Occipital lobe (tissue), 3 donors: ENCODE measurements at places on chromosomes 5 and 9.

GRCh38 chr5:78730300-78731094 lies 81.9 kb upstream of the LHFPL2 start:
- DNase-seq: no peak

GRCh38 chr5:33725806-33726205 lies 166.0 kb downstream of the ADAMTS12 start:
- DNase-seq: no peak

DNA sequence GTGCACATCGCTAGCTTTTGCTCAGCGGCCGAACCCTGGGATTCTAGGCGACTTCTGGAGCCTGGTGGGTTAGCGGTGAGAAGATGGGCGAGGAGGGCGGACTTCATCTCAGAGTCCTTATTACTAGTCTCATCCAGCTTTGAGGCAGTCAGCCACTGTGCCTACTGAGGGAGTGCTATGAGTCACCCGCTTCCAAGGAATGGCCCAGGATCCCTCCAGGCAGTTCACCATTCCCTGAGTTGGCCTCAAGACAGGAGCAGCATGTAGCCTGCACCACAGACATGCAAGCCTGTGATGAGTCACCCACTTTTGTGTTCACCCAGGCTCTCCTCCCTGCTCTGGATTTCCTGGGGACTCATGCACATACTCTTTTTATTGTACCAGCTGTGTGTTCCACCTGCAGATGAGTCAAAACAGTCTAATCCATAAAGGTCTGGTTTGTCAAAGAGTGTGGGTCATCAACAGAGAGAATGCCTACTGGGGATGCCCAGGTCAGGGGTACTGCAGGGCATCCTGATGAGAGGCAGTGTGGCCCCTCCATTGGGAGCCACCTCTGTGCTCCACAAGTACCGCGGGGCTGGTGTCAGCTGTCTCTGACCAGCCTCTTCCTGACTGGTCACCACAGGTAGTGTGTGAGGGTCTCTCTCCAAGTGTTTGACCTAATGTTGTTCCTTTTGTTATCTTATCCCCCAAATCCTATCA lies 20.2 kb downstream of the SLC22A5 start:
- DNase-seq: peak; percentile 25

- DNase-seq: no peak
Observed at GRCh38 chr9:134656334-134657006, 14.9 kb downstream of the COL5A1 start.

DNA sequence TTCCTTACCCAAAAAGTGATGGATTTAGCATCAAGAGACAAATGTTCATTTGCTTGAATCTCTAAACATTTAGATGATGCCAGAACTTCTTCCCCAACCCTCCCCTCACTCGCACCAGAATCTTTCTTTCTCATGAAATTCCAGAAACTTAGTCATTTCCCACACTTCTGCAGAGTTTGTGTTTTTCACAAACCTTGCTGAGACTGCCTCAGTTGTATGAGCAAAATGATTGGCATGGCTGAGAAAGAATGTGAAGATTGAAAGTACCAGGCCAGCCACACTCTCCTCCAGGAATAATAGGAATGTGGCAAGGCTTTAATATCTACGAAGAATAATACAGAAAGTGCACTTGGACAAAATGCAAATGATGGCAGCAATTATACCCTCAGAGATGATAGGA lies 428.3 kb upstream of the CDH6 start:
- no peak for DNase-seq

DNA sequence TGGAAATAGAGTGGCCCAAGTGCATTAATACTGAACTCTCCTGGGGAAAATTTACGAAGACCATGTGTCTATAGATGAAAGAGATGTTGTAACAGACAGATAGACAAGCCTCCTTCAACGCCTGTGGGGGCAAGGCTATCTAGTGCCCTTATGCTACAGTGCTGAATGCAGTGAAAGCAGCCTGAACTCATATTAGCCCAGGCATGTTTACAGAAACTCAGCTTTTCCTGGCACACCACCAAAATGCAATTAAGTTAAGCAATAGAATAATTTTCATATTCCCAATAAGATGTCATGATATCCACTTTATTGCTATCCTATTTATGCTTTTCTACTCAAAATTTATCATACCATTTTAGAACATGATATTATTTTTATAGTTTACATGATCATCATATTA lies 277.0 kb downstream of the DIRAS2 start:
- no peak for DNase-seq

GRCh38 chr5:10556289-10556807 lies 7.5 kb upstream of the ANKRD33B start:
- DNase-seq: no peak

DNA sequence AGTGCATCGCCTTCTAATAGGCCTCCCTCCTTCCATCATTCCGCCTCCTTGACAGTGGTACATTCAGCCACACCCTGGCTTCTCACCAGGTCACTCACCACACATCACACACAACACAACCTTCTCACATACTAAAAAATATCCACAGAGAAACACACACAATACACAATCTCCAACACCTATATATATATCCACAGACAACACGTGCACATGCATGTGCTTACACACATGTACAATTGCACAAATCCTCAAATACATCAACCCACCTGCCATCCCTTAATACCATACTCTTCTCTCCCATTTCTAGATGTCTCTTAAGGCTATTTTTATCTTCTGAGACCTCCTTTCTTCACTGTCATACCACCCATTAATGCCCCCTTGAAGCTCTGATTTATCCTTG lies 57.6 kb downstream of the PPP2R2B start:
- DNase-seq: no peak

GRCh38 chr5:179804555-179804947 lies 2.1 kb downstream of the MGAT4B start:
- DNase-seq: no peak

DNA sequence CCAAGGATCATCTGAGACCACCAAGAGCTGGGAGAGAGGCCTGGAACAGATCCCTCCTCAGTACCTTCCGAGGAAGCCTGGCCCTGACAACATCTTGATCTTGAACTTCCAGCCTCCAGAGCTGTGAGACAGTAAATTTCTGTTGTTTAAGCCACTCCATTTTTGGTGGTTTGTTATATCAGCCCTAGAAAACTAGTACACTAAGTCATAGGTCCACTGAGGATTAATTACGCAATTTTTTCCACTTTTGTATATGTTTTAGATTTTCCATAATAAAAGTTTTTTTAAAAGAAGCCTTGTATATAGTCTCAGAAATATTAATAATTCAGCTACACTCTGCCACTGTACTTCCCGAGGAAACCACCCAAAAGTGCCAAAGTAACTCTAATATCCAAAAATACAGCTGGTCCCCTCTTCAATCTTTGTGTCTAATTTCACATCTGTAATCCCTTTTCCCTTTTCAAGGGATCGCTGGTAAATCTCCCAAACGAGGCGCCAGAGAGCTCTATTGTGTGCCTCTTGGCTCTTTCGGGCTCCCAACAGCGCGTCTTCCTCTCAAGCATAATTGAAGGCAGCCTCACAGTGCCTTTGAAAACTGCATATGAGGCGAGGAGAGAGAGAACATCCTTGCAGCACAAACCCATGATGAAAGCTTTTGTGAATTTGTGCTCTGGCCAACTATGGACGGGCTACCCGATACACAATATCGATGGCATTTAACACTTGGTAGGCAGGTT lies 32.7 kb downstream of the PRUNE2 start:
- peak; percentile 3 for DNase-seq

DNA sequence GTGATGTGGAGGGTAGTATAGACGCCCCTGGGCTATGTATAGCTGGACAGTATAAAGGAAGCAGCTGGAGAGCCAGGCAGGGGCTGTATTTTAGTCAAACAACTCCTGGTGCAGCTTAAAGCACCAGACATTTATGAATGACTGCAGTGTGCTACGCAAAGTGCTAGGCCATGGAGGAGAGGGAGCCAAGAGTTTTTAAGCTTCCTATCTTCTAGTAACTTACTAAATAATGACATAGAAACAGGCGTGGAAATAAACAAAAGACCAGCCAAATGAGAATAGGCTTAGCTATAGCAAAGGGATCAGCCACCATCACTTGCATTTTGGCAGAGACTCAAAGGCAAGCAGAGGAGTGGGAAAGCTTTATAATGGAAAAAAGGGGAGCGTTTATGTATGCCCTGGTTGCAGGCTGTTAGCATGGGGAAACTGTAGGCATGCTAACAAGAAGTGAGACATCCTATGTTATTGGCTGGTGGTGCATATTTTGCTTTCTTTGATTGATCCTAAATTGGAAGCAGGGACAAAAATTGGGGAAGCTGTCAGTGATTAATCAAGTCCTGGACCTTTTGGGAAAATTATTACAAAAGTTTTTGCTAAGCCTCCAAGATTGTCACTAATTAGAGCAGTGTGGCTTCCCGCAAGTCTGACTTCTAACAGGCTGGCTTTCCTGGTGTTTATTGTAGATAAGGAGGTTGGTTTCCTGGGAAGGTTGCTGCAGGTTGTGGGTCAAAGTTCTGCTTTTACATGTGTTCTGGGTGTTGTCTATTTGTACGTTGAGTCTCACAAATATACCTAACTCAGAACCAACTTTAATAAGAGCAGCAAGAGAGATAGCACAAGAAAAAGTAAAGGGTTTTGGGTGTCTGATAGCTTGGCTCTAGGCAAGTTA lies 46.6 kb downstream of the RAB3C start:
- no peak for DNase-seq

DNA sequence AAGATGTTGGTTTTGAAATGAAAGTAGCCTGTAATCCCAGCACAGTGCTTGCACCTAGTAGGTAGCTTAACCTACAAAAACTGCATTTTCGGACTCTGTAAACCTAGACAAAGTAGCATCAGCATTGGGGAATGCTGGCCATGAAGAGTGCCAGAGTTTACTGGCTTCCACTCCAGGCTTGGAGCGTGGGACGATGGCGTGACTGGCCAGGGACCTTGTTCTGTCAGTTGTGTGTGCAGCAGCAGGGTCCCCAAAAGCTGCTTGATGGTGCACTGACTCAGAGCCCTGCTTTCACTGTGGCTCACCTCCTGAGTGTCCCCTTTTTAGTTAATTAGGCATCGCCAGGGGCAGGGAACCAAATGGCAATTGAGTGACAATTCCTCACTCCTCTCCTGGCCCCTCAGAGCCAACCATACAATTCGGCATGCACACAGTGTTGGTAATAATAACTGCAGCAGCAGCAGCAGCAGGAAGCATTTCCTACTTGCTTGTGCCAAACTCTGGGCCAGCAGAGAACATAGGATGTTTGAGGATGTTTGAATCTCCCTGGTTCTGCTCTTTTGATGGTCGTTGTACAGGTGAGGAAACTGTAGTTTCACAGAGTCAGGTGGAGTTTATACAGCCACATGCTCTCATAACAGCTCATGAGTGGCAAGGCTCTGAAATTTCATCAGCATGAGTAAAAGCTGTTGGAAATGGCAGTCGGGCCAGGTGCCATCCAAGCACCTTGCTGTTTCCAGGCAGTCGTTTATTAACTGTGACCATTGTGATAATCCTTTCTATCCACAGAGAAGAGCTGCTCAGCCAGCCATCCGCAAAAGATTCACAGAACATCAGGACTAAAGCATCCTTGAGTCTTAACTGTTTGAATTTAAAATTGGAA lies 4.2 kb downstream of the UBE2QL1 start:
- DNase-seq: no peak

- no peak for DNase-seq
Observed at GRCh38 chr9:130536701-130537107, 42.7 kb upstream of the FUBP3 start.

- peak; percentile 38 for DNase-seq
Observed at GRCh38 chr9:93096131-93096802, at the start of gene CARD19. TSS of gene CARD19 (plus strand) at chr9:93096217. CDS start at chr9:93096346, 129 bp downstream.

DNA sequence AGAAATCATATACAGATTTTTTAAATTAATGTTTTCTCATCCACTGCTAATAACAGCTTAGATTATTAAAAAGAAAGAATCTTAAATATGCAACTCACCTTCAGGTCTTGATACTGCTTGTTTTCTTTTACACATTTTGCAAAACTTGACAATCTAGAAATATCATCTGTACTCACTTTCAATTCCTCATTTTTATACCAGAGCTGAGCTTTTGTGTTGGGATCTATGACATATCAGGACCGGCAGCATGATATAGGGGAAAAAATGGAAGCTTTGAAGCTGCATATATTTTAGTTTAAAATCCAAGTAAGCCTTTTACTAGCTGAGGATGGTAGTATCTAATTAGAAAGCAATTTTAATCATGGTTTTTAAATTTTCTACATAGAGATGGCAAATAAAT lies 75.7 kb upstream of the SMARCA2 start:
- DNase-seq: no peak

- no peak for DNase-seq
Observed at GRCh38 chr9:28900406-28900805, 1327.1 kb upstream of the C9orf72 start.

DNA sequence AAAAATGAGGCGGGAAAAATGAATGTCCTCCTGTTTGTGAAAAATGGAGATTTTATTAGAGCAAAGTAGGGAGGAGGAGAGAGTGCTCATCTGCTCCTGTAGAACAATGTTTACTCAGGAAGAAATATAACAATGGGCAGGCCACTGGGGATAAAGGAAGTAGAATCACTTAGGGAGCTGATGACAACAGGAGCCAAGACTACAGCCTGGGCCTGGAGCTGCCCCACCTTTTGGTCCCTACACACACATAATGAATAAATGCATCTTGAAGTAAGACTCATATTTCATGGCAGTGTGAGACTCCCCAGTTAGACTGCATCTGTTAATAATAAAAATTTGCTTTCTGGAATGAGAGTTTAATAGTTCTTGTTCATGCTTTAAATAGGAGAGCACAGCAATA lies 1939.8 kb downstream of the EFNA5 start:
- DNase-seq: no peak

GRCh38 chr9:68927165-68927564 lies 86.7 kb downstream of the PRKACG start:
- no peak for DNase-seq

DNA sequence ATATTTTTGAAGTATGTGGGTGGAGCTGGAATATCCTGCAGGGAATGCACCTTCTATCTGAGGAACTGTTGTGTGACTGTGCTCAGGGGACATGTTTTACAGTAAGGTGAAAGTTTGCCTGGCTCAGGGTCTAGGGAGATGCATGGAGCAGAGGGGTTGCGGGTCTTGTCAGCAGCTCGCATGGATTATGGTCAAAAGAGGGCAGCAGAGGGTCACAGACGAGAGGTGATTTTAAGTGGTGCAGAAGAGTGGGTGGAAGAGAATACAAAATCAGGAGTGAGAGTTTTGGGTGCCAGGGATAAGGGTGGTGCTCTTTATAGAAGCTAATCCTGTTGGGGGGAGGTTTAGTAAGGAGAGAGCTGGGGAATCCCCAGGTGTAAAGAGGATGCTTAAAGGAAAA lies 53.5 kb upstream of the GRIN3A start:
- no peak for DNase-seq

DNA sequence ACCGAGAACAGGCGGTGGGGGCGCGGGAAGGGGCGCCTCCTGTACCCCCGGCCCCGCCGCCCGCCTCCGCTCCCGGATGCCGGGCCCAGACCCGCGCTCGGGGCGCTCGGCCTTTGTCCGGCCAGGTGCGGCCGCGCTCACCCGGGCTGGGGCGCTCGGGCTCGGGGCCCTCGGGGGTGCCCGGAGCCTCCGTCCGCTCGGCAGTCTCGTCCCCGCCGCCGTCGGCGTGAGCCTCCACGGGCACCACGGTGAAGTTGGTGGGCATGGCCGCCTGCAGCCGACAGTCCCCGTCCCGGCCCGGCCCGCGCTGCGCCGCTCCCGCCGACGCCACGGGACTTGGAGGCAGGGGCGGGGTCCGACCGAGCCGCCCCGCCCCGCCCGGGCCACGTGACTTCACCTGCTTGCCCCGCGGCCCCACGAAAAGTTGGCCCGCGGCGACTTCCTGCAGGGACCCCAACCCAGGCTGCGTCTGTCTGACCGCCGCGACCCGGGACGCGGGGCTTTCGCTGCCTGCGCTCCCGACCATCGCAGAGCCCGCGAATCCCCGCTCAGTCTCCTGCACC lies at the start of gene SLC12A7:
Gene SLC12A7, minus strand, starts transcription at position 337 of the 563 bp plus-strand sequence. Its CDS starts 72 bp downstream, at position 265.
- no peak for DNase-seq

GRCh38 chr5:143586781-143587362 lies 183.4 kb upstream of the NR3C1 start:
- no peak for DNase-seq
